ENCODE measurements at places on chromosomes 12 and 14. TPM values are rescaled to one million over a fixed set of nuclear protein-coding genes. Genes with fewer than 3 reads are reported as not detected.

GRCh38 chr12:104187446-104188155, 28.0 kb upstream of the TXNRD1 start:
- no peak for DNase-seq

- DNase-seq, result no peak
Observed at GRCh38 chr12:76784600-76785051, 20.7 kb downstream of the ZDHHC17 start.

DNA sequence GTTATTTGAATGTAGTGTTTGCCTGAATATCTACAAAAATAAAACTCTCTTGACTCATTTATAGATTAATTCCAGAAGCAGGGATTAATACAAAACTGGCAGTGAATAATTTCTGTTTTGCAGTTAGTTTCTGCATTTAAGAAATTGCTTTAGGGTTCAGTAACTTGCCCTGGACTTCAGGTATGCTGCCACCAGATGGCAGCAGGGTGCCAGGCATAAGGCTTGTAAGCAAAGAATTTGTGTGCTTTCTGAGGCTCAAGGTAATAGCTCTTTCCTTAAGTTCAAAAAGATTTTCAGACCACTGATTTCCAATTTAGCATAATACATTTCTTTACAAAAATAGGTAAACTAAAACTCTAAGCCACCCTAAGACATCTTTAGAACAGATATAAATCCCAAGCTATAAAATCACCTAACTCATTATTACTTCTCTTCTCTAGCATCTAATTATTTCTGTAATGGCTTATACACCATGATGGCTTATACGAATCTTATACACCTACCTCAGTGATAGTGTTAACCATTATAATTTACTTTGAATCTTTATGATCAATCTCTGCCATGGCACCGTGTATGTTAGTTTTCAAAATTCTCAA, 398.3 kb downstream of the APAF1 start:
- peak; percentile 69 for DNase-seq

DNA sequence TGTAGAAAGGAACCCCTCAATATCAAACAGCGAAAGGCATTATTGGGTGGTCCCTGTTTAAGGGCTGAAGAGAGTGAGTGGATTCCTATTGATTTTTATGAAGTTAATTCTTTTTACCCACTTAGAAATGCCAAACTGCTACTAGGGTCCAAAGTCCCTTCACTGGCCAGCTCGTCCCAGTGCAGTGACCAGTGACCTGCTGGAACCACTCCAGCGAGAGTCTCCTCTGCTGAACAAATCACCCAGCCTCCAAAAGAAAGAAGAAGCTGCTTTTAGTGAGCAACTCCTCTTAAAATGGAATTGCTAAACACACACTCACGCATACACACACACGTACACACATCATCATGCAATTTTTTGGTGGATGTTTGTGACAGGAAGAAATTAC, 198.2 kb upstream of the PLEKHG7 start:
- no peak for DNase-seq

- DNase-seq, result no peak
Observed at GRCh38 chr12:66206141-66206540, 17.1 kb downstream of the IRAK3 start.

DNA sequence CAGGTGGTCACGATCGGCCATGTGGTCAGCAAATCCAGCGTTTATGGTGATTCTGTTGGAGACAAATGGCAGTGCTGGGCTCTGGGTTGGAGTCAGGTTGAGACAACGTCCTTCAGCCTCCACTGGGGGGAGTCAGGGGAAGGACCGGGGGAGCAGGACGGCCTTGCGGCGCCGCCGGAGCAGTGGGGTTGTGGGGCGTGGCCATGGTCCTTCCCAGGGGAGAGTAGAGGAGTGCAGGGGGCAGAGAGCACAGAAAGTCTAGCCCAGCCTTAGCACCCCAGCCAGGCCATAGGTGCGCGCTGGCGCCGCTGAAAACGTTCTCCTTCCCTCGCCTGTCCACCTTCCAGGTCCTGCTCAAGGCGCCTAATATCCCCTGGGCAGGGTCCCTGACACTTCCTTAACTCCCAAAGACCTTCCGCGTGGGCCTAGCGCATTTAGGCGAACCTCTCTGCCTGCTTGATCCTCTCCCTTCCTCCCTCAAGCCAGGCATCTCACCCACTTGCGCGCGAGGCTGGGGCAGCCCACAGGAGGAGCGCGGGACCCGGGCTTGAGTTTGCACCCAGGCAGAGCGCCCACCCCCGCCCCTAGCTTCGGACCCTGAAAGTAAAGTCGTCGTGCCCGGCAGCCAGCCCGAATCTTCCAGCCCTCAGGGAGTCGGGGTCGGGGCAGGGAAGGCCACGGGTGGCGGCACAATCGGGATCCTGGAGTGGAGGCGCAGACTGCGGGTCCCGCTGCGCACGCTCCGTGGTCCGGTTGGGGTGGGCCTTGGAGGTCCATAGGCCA, 3.1 kb upstream of the KIF26A start:
- peak; percentile 55 for DNase-seq

FKBP3 gene
- 149 TPM for total RNA-seq

TROAP gene
- 88.0 TPM for total RNA-seq

LUM gene
- total RNA-seq, result 33.9 TPM

PTGES3 gene
- 284 TPM for total RNA-seq

ACAD10 gene
- total RNA-seq, result 44.0 TPM

UBC gene
- total RNA-seq, result 673 TPM
